ENCODE measurements at places on chromosomes 16 and 17.

GRCh38 chr17:38469875-38470274 lies 41.6 kb downstream of the ARHGAP23 start:
- DNase-seq, result no peak

DNA sequence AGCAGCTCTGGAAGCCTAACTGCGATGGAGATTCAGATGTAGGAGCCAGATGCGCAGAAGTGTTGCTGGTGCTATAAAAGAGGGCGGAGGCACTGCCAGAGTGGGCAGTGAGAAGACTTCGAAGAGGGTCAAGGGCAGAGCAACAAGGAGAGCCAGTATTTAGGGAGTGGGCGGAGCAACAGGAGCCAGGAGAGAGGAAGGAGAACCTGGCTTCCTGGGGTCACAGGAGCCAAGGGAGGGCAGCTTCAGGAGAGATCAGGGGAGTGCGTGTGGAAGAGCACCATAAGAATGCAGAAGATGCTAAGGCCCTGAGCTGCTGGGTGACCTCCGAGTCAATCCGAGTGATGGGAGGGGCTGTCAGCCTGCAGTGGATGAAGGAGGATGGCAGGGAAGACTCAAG lies 14.4 kb upstream of the MRPS23 start:
- DNase-seq, result no peak

DNA sequence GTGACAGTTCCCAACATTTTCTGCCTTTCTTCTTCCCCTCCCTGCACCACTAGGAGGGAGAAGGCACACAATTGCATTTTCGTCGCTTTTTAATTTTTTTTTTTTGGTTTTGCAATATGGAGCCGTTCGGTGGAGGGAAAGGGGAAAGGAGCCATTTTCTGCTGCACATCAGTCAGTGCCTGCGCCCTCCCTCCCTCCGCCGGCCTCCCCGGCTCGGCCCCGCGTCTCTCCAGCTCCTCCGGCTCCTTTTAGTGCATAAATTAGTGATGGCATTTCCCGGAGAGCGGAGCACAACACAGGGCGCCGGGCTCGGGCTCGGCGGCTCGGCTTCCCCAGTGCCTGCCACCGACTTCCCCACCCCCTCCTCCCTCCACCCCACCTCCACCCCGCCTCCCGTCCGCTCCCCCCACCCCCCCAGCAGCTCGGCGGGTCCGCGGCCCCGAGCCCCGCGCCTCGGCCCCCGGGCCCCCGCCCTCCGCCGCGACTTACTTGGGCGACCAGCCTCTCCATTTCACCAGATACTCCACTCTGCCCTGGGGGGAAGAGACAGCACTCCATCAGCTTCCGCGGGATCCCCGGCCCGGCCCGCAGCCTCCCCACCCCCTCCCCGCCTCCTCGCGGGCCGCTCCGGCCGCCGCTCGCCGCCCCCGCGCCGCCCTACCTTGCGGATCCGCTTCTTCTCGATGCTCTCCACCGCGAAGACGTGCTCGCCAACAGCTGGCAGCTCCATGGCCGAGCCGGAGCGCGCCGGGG lies 542 bp downstream of the CBX4 start:
- DNase-seq, result no peak

- DNase-seq, result no peak
These were observed 17.9 kb upstream of the COL1A1 start for GRCh38 chr17:50219342-50219741.

GRCh38 chr17:73278465-73279453 lies 17.1 kb upstream of the CPSF4L start:
- DNase-seq, result peak; percentile 95

- DNase-seq, result no peak
These were observed 45.8 kb upstream of the ATF7IP2 start for GRCh38 chr16:10339777-10340732.

DNA sequence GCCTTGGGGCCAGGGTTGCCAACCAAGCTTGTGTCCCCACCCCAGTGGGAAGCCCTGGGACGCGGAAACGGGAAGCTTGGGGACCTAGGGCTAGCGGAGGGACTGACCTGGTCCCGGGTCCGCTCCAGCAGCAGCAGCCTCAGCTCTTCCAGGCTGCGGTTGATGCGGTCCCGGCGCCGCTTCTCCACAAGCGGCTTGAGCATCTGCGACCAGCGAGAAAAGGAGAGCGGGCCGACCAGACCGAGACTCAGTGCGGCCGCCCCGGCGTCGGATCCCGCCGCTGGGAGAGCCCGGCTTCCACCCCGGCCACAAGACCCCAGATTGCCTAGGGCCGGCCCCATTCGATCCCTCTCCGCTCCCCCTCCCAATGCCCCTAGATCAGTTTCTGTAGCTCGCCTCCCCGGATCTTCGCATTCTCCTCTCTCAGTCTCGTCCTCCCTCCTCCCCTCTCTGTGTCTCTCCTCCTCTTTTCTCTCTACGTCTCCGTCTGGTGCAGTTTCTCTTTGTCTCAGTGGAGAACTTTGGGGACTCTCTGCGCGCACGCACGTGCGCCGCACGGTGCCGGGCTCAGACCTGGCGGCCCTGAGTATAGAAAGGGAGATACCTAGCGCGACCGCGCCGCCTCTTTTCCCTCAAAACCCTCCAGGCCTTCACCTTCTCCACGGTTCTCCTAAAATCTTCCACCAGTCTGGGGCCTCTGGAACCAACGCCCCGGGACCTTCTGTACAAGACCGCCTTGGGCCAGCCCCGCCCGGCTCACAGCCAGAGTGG lies 797 bp downstream of the HES7 start:
- no peak for DNase-seq

DNA sequence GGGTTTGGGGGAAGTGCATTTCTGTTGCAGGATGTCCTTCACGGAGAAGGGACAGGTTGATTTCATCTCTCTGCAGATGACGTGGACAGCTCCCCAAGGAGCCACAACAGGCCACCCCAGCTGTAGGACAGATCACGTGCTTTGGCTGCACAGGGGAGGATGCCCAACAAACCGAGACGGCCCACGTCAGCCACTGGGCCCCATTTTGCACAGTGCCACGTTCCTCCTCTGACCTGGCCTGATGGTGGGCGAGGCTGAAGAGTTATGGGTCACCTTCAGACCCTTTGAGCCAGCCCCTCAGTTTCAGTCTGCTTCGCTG lies 9.0 kb upstream of the RHBDL3 start:
- DNase-seq, result no peak

- peak; percentile 62 for DNase-seq
These were observed 249.0 kb downstream of the BCAS3 start for GRCh38 chr17:60926466-60927183.

DNA sequence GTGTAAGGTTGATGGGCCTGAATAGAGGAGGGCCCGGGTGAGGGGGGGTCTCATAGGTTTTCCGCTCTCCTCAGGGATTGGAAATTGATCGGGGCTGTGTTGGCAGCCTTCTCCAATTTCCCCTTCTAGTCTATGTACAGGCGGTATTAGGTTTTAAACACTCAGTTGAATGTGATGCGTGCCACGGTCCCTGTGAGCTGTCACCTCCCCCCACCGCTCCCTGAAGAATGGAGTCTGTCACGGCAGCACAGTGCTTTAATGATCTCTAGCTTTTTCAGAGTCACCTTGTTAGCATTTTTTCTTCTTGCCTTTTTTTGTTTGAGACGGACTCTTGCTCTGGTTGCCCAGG lies 800 bp downstream of the COX4I1 start:
- DNase-seq, result no peak

- DNase-seq, result no peak
These were observed 22.2 kb downstream of the TRPV3 start for GRCh38 chr17:3535253-3535995.

DNA sequence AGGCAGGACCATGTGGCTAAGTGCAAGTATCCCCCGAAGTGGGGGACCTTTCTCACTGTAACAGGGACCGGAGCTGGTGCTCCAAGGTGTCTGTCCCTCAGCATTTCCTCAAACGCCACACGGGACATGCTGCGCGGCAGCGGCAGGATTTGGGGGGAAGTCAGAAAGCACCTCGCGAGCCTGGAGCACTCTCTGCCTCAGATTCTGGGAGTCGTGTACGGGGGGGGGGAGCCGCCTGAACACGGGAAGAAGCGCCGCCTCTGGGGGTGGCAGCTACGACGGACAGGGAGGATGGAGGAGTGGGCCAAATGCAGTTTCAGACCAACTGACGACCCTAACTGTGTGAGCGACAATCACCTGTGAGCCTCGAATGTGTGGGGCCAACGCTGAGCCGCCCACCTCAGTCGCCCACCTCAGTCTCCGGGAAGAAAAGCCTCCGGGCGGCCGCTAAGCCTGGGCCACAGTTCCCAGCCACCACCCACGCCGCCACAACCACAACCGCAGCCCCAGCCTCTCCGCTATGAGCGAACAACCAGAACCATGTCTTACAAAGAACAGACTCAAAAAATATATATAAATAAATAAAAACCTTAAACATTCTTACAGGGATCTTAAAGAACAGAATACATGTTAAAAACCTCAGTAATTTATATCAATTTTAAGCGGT lies 8.8 kb upstream of the TRAP1 start:
- DNase-seq, result no peak

- DNase-seq, result no peak
These were observed 31.8 kb upstream of the ZKSCAN2 start for GRCh38 chr16:25289466-25289865.

- DNase-seq, result no peak
These were observed 10.2 kb downstream of the MYO18A start for GRCh38 chr17:29169806-29170591.

DNA sequence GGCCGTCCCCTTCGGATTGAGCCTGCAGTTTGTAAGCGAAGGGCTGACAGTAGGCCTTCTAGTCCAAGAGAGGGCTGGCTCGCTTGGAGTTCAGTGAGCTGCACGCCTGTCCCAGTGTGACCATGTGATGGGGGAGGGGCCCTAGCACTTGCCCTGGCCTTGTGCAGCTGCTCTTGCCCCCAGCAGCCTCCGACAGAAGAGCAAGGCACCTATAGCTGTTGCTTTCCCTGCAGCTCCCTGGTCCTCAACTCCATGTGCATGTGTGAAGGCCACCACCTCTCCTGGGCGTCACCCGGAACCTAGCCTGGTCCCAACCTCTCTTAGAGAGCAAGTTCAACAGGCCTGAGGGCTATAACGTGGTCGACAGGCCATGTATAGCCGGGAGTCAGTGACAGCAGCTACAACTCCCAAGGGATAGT lies 5.6 kb downstream of the SPHK1 start:
- DNase-seq, result no peak

DNA sequence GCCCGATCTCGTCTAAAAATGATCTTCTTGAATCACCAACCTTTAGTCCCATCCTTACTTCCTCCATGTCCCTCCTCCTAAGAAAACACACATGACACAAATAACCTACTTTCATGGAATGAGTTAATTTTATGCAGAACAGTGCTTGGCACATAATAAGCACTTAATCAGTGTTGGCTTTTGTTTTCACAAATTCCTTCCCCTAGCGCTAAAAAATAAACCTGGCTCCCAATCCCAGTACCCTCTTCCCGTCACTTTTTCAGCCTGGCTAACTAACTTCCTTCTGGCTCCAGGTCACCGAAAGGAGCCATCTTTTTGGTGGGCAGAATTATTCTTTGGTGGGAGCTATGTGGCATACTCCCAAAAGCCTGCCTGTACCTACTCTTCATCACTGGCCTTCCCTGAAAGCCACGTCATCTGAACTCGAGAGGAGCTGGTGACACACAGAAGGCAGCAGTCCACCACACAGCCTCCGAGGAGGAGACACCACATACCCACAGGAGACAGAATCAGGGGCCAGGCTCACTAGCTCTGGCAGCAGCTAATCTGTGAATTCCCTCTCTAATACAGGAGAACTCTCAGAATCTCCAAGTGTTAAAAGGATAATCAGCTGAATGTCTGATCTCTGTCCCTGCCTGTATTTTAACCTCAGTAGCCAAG lies 114.5 kb downstream of the SMG6 start:
- no peak for DNase-seq

DNA sequence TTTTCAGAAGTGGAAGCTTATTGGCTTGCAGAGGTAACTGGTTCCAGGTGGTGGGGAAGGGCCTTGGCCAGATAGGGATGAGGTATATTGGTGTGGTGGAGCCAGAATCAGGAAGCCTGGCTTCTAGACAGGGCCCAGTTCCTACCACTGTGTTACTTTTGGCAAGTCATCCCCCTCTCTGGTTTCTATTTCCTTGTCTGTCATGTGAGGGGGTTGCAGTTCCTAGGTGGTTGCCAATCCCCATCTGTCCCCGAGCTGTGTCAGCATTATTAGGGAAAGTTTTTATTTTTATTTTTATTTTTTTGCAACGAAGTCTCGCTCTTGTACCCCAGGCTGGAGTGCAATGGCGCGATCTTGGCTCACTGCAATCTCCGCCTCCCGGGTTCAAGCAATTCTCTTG lies 3.0 kb downstream of the SMCR8 start:
- DNase-seq, result no peak

DNA sequence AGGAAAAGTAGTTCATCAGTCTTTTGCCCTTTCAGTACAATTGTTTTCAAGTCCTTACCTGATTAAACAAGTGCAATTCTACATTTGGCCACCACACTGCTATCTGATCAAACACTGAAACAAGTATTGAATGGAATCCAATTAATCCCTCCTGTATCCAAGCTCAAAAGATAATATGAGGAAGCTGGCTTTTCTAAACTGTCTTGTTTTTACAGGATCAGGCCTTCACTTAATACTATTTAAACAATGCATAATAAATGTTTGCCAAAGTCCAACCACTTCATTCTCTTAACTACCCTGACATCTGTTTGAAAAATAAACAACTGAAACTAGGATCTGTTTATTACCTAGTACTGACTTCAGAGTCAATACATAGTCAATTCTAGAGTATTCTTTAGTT lies 131.6 kb downstream of the MRTFB start:
- DNase-seq, result no peak

DNA sequence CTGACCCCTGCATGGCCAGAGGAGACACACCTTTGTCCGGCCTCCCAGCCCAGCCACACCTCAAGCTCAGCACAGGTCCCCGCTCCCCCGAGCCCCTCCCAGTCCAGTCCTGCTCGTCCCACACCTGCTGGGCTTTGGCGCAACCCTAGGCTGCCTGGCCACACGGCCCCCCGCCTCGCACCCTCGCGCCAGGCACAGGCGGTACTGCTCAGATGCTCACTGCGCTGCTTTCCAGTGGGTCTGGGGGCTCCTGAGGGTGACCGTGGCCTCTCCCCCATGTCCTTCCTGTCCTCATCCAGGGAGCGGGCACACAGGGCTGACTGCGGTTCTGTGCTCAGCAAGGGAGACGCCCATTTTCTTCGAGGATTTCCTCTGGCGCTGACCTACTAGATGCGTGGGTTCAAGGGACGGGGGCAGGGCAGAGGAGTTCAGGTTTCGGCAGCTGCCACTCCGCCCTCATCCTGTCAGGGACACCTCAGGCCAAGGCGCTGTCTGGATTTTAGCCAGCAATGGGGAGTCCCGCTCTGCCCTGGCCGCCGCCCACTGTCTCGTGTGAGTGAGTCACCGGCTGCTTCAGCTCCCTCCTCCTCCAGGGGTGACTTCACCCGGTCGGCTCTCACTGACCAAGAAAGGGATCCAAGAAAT lies 118.0 kb upstream of the ZNF469 start:
- no peak for DNase-seq

GRCh38 chr17:75270218-75270965 lies 639 bp downstream of the MIF4GD start:
- peak; percentile 27 for DNase-seq

DNA sequence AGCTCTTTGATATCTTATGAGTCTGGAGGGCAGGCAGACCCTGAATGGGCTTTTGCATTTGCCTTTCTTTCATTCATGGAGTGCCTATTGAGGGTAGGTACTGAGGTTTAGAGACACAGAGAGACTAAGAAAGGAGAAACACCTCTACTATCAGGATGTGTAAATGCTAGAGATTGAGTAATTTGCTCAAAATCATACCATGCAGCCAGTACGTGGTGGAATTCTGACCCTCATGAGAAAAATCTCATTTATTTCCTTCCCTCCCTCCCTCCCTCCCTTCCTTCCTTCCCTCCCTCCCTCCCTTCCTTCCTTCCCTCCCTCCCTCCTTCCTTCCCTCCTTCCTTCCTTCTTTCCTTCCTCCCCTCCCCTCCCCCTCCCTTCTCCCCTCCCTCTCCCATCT lies 18.4 kb upstream of the NFATC3 start:
- DNase-seq, result no peak

- DNase-seq, result no peak
These were observed 115.4 kb downstream of the ZNF778 start for GRCh38 chr16:89332902-89333245.
